ENCODE measurements at places on chromosomes 13 and 19.

- no peak for DNase-seq
Observed at GRCh38 chr13:95382411-95382810, 81.2 kb upstream of the ABCC4 start.

GRCh38 chr13:114067381-114067885 is 65.0 kb downstream of the RASA3 start:
- no peak for DNase-seq

GRCh38 chr13:110109910-110110309 is 197.0 kb downstream of the COL4A1 start:
- DNase-seq: peak; percentile 15

DNA sequence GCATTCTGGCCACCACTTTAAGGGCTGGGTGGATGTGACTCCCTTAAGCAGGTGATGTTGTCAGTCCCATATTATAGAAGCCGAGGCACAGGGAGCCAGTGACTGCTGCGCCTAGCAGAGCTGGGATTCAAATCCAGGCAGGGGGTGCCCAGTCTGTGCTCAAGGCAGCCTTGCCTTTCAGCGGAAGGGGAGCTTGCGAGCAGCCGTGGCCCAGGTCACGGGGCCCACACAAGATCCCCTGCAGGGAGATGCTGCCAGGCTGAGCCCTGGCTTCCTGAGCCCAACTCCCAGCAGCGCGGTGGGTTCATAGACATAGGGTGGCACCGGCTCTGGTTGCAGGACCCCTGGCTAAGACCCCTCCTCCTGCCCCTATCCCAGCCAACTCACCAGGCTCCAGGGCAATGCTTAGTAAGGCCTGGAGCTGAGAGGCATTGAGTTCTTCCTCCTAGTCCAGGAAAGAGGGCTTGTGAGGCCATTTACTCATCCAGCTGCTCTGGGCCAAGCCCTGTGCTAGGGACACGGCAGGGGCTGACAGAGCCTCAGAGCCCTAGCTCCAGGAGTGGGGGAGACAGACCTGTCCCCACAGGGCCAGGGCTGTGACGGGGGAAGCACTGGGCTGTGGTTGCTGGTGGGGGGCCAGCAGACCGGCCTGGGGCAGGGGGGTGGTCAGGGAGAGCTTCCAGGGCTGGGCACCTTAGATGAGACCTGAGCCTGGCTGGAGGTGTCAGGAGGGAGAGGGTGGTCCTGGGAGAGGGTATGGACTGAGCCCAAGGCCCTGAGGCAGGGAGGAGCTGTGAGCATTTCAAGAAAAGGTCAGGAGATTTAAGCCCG is 9.6 kb downstream of the CAPN12 start:
- no peak for DNase-seq

GRCh38 chr19:43914051-43914450 is 21.0 kb downstream of the ZNF45 start:
- no peak for DNase-seq

GRCh38 chr19:19466201-19466600 is 49.1 kb downstream of the TSSK6 start:
- no peak for DNase-seq
